ENCODE measurements at places on chromosomes 1 and 21. TPM values are rescaled to one million over a fixed set of nuclear protein-coding genes. Genes with fewer than 3 reads are reported as not detected.

PGLYRP3 gene
- total RNA-seq, result not detected

ARHGAP30 gene
- total RNA-seq, result 0.13 TPM

DNA sequence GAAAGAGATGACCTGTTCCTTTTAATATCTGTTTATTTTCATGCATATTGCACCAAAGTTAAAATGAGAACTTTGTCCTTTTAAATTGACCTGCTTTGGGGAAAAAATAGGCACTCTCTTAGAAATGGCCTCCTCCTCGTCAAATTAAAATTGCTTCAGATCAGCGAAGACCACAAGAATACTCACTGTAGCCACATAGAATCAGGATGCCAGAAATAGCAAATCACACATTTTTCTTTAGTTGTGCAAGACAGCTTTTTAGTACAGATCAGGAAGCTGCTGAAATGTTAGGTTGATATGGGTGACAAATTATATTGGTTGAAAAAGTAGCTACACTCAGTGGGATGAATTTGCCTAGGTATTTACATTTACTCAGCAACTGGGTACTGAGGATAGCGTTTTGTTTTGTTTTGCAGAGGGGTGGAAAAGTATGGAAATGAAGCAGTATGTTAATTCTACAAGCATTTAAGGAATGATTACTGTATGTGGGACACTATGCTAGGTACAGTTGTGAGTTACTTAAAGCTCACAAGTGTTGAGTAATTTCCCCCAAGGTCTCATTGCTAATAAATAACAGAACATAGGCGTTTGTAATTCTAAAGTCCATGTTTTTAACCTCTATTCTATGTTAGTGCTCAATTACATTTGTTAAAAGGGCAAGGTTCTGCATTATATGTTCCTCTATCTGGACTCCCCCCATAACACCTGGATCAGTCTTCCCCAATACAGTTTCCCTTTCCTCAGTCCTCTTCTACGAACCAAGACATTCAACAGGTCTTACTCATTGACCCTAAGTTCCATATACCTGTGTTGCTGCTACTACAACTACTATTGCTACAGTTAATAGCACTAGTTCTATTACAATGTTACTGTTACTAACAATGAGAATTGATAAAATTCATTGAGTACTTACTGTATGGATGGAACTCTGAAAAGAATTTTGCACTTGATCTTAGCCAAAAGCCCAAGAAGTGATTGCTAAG lies 99.4 kb upstream of the S1PR1 start:
- no peaks in the 10 kb centered on the region for H3K27me3 ChIP-seq
- H3K4me1 ChIP-seq, result peaks cover 2% of the 10 kb centered on the region
- H3K4me3 ChIP-seq, result peak overlapping the region; percentile 25
- H3K36me3 ChIP-seq, result no peaks in the 10 kb centered on the region
- no peak overlapping the region for H3K27ac ChIP-seq

GRCh38 chr21:36104317-36105300 lies 30.3 kb upstream of the CBR3 start:
- H3K27me3 ChIP-seq, result no peaks in the 10 kb centered on the region
- peak; percentile 72 for DNase-seq
- H3K4me3 ChIP-seq, result peak overlapping the region; percentile 83
- H3K27ac ChIP-seq, result peak overlapping the region; percentile 85
- H3K36me3 ChIP-seq, result peaks cover 25% of the 10 kb centered on the region

- H3K4me1 ChIP-seq, result no peaks in the 10 kb centered on the region
- H3K36me3 ChIP-seq, result 0 out of 2 replicates have a peak, but pooled peaks cover under 1% of the 10 kb centered on the region
- H3K4me3 ChIP-seq, result no peak overlapping the region
- no peaks in the 10 kb centered on the region for H3K27me3 ChIP-seq
- H3K27ac ChIP-seq, result no peak overlapping the region
- peak; percentile 61 for DNase-seq
Measured at GRCh38 chr1:224922404-224923164, 6.9 kb upstream of the DNAH14 start.

DNA sequence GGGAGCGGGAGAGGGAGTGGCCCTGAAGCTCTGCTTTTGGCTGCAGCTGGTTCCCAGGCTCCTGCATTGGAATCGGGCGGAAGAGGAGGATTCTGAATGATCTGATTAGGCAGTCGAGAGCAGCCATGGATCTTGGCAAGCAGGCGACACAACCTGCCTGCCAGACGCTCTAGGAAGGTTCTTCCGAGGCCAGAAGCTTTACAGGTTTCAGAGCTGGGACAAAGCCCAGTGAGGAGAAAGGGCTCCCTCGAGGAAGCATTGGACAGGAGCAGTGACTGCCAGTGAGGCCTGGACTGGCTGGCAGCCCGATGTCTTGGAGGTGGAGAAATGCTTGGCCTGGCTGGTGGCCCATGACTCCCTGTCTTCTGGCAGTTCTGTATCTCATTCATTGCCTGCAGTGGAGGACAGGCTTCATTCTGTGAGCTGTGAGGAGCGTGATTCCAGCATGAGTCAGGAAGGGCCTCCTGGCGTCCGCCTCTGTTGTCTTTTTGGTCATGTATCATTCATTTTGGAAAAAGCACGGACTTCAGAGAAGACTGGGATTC lies 132.7 kb upstream of the IPO9 start:
- no peak for DNase-seq
- no peak overlapping the region for H3K4me3 ChIP-seq
- H3K4me1 ChIP-seq, result peaks cover 5% of the 10 kb centered on the region

- H3K4me3 ChIP-seq, result no peak overlapping the region
- H3K36me3 ChIP-seq, result peaks cover 6% of the 10 kb centered on the region
- no peaks in the 10 kb centered on the region for H3K27me3 ChIP-seq
- no peak for DNase-seq
- H3K27ac ChIP-seq, result no peak overlapping the region
Measured at GRCh38 chr1:196577386-196577785, 30.9 kb downstream of the KCNT2 start.

- H3K27me3 ChIP-seq, result no peaks in the 10 kb centered on the region
- no peak for DNase-seq
- no peaks in the 10 kb centered on the region for H3K4me1 ChIP-seq
- no peak overlapping the region for H3K4me3 ChIP-seq
- H3K27ac ChIP-seq, result no peak overlapping the region
Measured at GRCh38 chr1:244381878-244382565, 69.7 kb downstream of the ADSS2 start.

All from H9 (cell line).